Stimulated activated CD8-positive, alpha-beta memory T cell treated with anti-CD3 and anti-CD28 coated beads, Interleukin-15, amount 100 ng/mL, for 4 hours (primary cell): ENCODE measurements at places on chromosomes 13 and 19.

GRCh38 chr13:46106839-46107371, 2.1 kb upstream of the CPB2 start:
- DNase-seq, result no peak

GRCh38 chr13:21054313-21054712, 7.1 kb downstream of the LATS2 start:
- no peak for DNase-seq

GRCh38 chr13:108963846-108964600, 334.6 kb downstream of the MYO16 start:
- DNase-seq, result no peak

DNA sequence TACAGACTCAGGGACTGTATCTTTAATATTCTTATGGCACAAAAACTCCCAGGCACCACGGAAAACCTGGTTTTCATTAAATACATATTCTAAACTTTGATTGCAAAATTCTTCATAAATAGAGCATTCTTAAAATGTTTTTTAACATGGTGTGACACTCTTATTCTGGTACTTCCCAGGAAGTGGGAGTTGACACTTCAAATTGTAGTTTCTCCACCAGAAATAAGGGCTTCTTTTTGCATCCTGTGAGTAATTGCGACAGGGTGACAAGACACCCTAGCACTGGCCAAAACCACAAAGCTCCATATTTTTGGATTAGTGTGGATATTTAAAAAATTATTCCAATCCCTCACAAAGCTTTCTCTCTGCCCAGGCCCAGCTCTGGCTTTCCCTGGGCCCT, 43.6 kb upstream of the MTIF3 start:
- DNase-seq, result no peak

- DNase-seq, result no peak
These were observed 82.4 kb downstream of the PIBF1 start for GRCh38 chr13:72864142-72865011.

- no peak for DNase-seq
These were observed 174.5 kb downstream of the USP12 start for GRCh38 chr13:26996965-26997752.

- no peak for DNase-seq
These were observed 25.9 kb downstream of the SPRY2 start for GRCh38 chr13:80314711-80315653.

- no peak for DNase-seq
These were observed 12.2 kb downstream of the GPR183 start for GRCh38 chr13:99294958-99295357.

GRCh38 chr19:15511671-15512424, 3.5 kb downstream of the CYP4F22 start:
- DNase-seq, result no peak

DNA sequence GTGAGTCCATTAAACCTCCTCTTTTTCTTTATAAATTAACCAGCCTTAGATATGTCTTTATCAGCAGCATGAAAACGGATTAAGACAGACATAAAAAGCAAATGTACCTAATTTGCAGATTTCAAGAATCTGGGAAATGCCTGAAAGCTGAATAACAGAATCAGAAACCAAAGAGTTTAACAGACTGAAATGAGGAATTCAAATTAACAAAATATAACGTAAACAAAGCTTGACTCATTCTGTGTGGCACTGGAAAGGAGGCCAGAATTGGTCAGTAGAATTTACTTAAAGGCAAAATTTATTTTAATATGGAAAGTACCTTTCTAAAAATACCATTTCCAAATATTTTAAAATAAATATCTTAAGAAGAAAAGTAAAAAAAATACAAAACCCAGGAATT, 540.6 kb upstream of the HTR2A start:
- DNase-seq, result no peak

DNA sequence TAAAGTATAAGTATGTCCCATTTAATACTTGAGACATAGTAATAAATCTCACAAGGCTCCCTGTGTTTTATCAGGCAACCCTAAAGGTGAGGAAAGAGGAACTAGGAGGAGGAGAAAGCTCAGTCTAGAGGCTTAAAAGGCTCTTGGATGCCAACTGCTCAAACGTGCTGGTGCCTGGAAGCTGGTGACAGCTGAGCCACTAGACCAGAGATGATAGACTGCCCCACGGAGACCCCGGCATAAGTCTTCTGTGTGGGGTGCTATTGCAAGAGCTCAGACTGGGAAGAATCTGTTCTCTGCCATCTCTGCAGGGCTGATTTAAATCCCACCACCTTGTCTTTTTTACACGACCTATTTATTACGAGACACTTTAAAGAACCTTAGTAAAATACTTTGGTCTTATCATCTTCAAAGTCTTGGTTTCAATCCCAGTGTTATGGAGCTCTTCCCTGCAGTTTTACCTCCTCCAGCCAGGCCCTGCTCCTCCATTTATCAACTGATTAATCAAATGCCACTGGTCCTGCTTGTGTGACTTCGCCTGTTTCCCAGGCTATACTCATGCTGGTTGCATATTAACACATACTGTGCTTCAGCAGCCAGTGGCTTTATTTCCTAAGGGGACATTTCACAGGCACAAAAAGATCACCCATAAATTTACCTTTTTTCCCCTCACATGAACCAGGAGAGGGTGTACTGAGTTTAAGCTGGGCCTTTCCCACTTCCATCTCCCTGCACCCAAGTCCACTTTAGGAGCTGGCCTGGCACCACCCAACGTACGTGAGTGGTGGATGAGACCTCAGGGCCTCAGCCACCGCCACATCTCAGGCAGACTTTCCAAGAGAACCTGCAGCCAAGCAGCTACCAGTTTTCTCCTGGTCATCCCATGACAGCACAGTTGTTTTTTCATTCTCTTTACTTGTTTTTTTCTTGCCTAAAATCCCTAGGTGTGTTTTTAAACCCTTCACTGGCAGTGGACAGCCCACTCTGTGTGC, 7.8 kb upstream of the ATP12A start:
- no peak for DNase-seq

- peak; percentile 48 for DNase-seq
These were observed 6.2 kb downstream of the HRC start for GRCh38 chr19:49148784-49149651.
